ENCODE measurements at places on chromosomes 5 and 9. TPM values are rescaled to one million over a fixed set of nuclear protein-coding genes. Genes with fewer than 3 reads are reported as not detected.

Gene SPAAR
- not detected for total RNA-seq

GRCh38 chr9:114001410-114001685, 76.8 kb downstream of the AMBP start:
- no peaks in the 10 kb centered on the region for H3K4me1 ChIP-seq
- H3K36me3 ChIP-seq: no peaks in the 10 kb centered on the region
- no peak overlapping the region for H3K4me3 ChIP-seq
- no peaks in the 10 kb centered on the region for H3K27me3 ChIP-seq
- H3K27ac ChIP-seq: no peak overlapping the region

DNA sequence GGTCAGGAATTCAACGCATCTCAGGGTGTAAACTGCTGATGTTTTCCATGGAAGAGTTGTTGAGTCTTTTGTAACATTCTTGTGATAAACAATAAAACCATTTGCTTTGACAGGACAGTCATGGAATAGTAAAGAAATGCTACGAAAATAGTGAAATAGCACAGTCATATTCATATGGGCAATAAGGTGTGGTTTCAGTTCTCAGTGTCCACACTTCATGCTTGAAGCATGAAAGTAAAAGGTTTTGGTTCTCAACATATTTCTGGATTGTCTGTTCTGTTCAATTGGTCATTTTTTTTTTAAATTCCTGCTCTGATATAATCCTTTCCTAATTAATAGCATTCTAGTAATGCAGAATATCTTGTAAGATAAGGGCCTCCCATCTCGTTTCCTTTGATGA, 467.6 kb upstream of the ZNF608 start:
- DNase-seq: no peak
- no peak overlapping the region for H3K27ac ChIP-seq
- no peaks in the 10 kb centered on the region for H3K4me1 ChIP-seq
- no peaks in the 10 kb centered on the region for H3K36me3 ChIP-seq

DNA sequence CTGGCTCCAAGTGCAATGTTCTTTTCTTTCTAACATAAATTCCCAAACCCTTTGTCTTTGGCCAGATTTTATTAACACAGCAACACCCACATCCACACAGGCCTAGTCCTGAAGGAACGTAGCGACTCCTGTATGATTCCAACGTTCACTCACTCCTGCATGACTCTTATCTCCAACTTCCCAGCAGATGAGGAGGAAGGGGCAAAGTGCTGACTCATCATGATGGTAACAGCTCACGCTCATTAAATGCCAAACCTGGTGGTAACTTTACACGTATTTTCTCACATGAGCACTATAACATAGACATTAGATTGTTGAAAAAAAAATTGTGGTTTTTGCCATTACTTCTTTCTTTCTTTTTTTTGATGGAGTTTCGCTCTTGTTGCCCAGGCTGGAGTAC, 1349.5 kb downstream of the EFNA5 start:
- no peak overlapping the region for H3K4me3 ChIP-seq
- H3K4me1 ChIP-seq: no peaks in the 10 kb centered on the region
- DNase-seq: no peak
- H3K27ac ChIP-seq: no peak overlapping the region

Gene HCN1
- total RNA-seq: not detected

Gene TSLP
- 0.15 TPM for total RNA-seq

- peaks cover 59% of the 10 kb centered on the region for H3K4me1 ChIP-seq
- H3K27ac ChIP-seq: peak overlapping the region; percentile 19
- peak; percentile 45 for DNase-seq
- H3K4me3 ChIP-seq: no peak overlapping the region
These were observed 54.4 kb downstream of the ANKH start for GRCh38 chr5:14816999-14817761.

DNA sequence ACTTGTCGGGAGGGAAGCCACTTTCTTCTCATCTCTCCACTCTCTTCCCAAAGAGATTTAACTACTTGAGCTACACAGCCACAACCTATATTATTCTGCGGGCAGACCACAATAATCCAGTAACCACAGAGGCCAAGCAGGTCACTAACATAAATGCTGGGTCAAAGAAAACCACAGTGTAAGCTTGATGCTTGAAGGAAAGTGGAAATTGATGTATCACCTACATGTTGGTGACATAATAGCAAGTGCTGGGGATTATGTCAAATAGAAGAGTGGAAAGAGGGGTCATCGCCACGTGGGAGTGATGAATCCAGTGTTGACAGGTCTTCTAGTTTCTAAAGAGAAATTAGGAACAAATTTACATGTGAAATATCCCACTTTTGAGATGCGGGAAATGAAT, 40.9 kb downstream of the RFK start:
- no peak for DNase-seq
- H3K4me3 ChIP-seq: no peak overlapping the region
- H3K4me1 ChIP-seq: no peaks in the 10 kb centered on the region
- peaks cover 4% of the 10 kb centered on the region for H3K27me3 ChIP-seq

GRCh38 chr9:136848393-136849037, 694 bp upstream of the PHPT1 start:
- peak overlapping the region; percentile 85 for H3K27ac ChIP-seq
- H3K36me3 ChIP-seq: peaks cover 13% of the 10 kb centered on the region
- H3K27me3 ChIP-seq: peaks cover 18% of the 10 kb centered on the region
- peak; percentile 59 for DNase-seq
- peaks cover 24% of the 10 kb centered on the region for H3K4me1 ChIP-seq
- peak overlapping the region; percentile 93 for H3K4me3 ChIP-seq

Gene MAP1B
- total RNA-seq: 0.25 TPM

Gene TMEM232
- 1.1 TPM for total RNA-seq

DNA sequence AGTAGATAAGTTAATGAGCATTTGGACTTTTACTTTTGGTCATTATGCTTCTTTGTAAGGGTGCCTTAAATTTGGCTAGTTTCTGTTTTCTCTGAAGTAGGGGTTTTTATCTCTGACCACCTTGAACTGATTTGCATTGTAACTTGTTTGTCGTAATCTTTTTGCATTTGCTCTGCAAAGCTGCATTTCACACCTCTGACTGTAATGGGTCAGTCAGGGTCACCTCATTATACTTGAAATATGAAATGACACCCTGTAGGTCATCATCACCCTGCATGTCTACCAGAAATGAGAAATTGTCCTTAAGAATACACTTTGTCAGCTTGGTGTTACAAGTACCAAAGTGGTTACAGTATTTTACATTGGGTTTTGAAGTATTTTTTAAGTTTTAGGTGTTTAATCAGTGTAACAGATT, 74.0 kb downstream of the KCNN2 start:
- DNase-seq: no peak
- no peaks in the 10 kb centered on the region for H3K4me1 ChIP-seq
- no peak overlapping the region for H3K4me3 ChIP-seq
- no peaks in the 10 kb centered on the region for H3K27me3 ChIP-seq
- H3K36me3 ChIP-seq: no peaks in the 10 kb centered on the region
- no peak overlapping the region for H3K27ac ChIP-seq

GRCh38 chr5:155254399-155254798, 240.8 kb downstream of the KIF4B start:
- H3K36me3 ChIP-seq: no peaks in the 10 kb centered on the region
- H3K4me3 ChIP-seq: no peak overlapping the region
- H3K4me1 ChIP-seq: no peaks in the 10 kb centered on the region

Gene IGFBPL1
- total RNA-seq: 0.20 TPM

DNA sequence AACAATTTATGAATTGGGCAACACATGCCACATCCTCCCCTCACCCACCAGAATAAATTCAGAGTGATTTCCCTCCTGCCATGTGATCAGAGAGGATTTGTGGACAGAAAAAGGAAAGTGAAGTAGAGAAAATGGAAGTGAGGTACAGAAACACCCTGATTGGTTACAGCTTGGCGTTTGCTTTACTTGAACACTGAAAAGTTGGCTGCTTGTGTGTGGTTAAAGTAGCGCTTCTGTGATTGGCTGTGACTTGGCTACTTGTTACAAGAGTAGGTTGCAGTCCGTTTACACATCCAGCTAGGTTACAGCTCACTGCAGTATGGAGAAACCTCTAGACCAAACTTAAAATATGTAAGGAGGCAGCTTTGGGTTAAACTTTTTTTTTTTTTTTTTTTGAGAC, 205.2 kb upstream of the ZNF608 start:
- H3K4me1 ChIP-seq: no peaks in the 10 kb centered on the region
- no peak overlapping the region for H3K27ac ChIP-seq
- H3K4me3 ChIP-seq: no peak overlapping the region
- H3K36me3 ChIP-seq: no peaks in the 10 kb centered on the region
- no peak for DNase-seq
- no peaks in the 10 kb centered on the region for H3K27me3 ChIP-seq

- peaks cover 75% of the 10 kb centered on the region for H3K4me1 ChIP-seq
- no peak overlapping the region for H3K4me3 ChIP-seq
- DNase-seq: no peak
- peaks cover 32% of the 10 kb centered on the region for H3K36me3 ChIP-seq
- H3K27ac ChIP-seq: peak overlapping the region; percentile 4
These were observed 101.2 kb downstream of the RAPGEF6 start for GRCh38 chr5:131533836-131534235.

- H3K36me3 ChIP-seq: no peaks in the 10 kb centered on the region
- no peaks in the 10 kb centered on the region for H3K4me1 ChIP-seq
- no peaks in the 10 kb centered on the region for H3K27me3 ChIP-seq
These were observed 400.5 kb upstream of the TUSC1 start for GRCh38 chr9:26078706-26079105.

DNA sequence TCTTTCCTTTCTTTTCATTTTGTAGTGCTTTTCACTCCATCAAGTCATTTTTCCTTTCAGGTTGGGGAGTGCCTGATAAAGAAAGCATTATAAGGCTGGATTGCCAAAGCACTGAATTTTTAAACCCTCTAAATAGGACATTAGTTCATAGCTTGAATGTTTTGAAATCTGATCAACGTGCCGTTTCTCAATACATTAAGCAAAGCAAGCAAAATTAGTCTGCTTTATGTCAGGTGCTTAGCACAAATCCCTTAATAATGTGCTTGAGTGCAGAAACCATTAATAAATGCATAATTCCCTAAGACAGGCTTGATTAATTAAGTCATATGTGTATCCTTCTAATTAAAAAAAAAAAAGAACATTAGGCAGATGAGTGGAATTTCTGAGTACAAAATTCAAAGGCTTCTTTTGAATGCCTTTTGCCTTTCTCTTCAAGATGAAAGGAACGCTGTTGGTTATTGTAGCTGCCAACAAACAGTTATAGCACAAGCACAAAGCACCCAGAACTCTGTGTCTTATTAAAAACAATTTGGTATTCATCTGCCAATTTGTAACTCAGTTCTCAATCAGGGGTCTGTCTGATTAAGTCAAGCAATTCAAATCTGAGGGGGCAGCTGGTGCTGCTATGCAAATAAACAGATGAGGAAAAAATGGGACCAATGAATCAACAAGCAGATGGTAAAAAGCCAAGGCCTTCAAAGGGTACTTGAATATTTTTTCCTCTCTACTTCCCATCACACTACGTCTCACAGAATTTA, 233.7 kb downstream of the TLE1 start:
- no peaks in the 10 kb centered on the region for H3K4me1 ChIP-seq
- no peaks in the 10 kb centered on the region for H3K36me3 ChIP-seq
- no peak overlapping the region for H3K27ac ChIP-seq
- no peak for DNase-seq

Gene EFNA5
- not detected for total RNA-seq

DNA sequence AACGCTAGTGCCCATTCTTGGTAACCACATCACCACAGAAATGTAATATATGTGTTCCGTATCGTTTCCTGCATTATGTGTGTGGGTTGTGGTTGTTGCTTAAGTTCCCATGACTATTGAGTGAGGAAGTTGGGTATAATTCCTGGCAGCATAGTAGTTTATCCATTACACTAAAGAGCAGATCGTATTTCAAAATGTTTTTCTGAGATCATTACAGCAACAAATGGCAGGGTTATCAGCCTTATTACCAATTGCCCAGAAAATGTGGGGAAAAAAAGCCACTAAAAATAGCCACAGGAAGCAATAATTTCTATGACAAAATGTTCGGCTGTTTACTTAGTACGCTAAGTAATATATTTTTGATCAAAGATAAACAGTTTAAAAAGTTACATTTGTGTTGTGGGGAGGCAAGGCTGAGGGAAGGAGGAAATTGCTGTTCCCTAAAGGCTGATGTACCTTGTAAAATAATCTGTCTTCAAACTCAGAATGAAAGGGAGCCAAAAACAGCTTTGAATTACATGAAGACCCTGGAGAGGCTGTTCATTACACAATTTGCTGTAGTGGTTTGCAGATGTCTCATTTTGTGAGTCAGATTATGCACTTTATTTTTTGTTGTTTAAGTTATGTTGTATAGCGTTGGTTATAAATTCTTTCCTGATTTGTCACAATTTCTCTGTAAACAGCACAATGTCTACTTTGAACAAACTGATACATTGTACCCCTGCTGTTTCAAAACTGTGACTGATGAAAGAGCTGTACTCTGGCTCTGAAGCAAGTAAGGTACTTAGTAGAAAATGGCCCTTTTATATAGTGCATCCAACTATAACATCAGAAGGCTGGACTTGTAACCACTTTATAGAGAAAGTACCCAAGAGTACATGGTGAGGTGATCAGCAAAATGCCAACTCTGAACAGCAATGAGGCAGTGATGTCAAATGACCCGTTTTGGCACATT, 1028.5 kb downstream of the NR2F1-AS1 start:
- H3K4me3 ChIP-seq: no peak overlapping the region
- no peaks in the 10 kb centered on the region for H3K36me3 ChIP-seq
- no peaks in the 10 kb centered on the region for H3K27me3 ChIP-seq
- no peak for DNase-seq

- peaks cover 51% of the 10 kb centered on the region for H3K36me3 ChIP-seq
- DNase-seq: no peak
- no peak overlapping the region for H3K27ac ChIP-seq
- no peak overlapping the region for H3K4me3 ChIP-seq
- H3K4me1 ChIP-seq: peaks cover 41% of the 10 kb centered on the region
These were observed 1.7 kb upstream of the STOML2 start for GRCh38 chr9:35104586-35104985.

DNA sequence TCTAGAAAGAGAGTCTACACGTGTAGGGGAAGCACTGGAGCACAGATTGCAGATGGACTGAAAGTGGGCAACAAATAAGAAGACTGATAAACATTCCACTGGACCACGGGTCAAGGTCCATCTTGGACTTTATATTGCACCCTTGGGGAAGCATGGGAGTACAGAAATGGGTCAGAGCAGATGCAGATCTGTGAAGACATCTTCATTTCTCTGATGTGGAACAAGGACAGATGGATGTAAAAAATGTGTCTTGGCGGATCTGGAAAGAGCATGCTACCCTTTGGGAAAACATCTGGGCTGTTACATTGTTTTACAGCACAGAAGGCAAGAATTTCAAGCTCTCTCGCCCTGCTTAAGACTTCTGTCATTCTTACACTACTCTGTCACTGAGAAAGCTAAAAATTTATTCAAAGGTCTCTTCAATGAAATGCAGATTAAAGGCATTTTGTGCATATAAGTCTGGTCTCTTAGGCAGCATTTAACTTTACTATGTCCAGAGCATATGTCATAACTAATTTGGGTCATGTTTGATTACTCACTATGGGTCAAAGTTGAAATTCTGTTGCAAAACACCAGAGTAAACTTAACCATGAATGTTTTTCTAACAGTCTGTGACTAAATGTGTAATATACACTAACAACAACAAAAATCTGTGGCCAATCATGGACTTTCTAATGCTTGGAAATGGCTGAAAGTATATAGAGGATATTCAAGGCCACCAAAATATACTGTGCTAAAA, 756.4 kb upstream of the DMAC1 start:
- H3K4me3 ChIP-seq: no peak overlapping the region
- no peaks in the 10 kb centered on the region for H3K27me3 ChIP-seq
- no peaks in the 10 kb centered on the region for H3K4me1 ChIP-seq
- H3K27ac ChIP-seq: no peak overlapping the region
